HepG2 (cell line): ENCODE measurements at places on chromosomes 1 and 21.

DNA sequence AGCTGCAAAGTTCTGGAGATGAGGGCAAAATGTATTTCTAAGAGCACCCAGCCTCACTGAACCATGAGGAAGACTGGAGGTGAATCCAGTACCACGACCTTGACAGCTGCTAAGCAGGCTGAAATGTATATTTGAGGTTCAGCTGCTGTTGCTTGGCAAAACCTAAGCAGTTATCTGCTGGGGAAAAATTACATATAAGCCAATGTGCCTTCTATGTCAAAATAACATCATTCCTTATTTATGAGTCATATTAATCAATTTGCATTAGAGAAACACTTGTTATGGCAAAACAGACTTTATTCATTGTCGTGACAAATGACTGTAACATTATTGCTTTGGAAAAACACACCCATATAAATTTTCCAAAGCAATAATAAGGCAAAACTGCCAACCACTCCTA lies 560.5 kb upstream of the NR5A2 start:
- DNase-seq = no peak

DNA sequence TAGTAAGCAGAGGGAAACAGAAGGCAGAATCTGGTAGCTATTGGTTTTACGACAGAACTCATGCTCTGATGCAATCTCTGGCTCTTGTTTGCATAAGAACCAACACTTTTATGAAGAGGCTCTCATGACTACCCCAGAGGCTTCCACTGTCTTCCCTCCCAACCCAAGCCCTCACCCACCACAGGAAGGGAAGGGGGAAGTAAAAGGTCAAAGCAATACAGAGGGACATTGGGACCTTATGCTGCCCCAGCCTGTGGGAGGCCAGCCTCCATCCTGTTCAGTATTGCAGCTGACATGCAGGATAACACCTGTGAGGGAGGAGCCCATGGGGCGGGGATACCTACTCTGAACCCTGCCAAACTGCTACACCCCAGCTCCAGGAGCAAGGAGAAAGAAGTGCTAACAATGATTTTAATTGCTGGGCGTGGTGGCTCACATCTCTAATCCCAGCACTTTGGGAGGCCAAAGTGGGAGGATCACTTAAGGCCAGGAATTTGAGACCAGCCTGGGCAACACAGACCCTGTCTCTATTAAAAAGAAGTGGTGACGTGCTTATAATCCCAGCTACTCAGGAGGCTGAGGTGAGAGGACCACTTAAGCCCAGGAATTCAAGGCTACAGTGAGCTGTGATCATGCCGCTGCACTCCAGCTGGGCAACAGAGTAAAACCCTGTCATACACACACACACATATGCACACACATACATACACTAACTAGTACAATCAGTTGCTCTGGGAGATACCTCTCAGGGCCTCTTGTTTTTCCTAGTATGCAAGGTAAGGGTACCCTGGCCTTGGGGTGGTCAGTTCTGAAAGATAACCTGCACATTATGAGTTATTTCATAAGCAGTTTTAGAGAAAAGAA lies 9.5 kb downstream of the MR1 start:
- peak; percentile 74 for DNase-seq

DNA sequence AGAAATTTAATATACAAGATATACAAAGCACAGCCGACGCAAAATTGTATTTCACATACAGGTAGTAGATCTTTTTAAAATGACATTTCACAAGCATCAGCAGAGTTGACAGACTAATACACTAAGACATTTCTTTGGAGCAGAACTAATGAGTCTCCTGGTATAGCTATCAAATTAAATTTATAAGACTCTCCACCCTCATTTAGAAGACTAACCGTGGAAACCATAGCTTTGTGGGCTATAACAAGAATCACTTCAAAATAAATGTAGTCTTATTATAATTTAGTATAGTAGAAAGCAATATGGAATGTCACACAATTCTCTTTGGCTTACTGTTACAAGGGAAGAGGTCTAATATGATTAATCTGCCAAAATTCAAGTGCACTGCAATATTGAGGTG lies 204.9 kb downstream of the VAV3 start:
- DNase-seq = no peak

GRCh38 chr1:85229574-85230097 lies 28.8 kb upstream of the SYDE2 start:
- DNase-seq = peak; percentile 50

- DNase-seq = no peak
These were observed 33.7 kb downstream of the KCND3 start for GRCh38 chr1:111955755-111956154.

- no peak for DNase-seq
These were observed 75.8 kb downstream of the ST3GAL3 start for GRCh38 chr1:43783096-43783670.

DNA sequence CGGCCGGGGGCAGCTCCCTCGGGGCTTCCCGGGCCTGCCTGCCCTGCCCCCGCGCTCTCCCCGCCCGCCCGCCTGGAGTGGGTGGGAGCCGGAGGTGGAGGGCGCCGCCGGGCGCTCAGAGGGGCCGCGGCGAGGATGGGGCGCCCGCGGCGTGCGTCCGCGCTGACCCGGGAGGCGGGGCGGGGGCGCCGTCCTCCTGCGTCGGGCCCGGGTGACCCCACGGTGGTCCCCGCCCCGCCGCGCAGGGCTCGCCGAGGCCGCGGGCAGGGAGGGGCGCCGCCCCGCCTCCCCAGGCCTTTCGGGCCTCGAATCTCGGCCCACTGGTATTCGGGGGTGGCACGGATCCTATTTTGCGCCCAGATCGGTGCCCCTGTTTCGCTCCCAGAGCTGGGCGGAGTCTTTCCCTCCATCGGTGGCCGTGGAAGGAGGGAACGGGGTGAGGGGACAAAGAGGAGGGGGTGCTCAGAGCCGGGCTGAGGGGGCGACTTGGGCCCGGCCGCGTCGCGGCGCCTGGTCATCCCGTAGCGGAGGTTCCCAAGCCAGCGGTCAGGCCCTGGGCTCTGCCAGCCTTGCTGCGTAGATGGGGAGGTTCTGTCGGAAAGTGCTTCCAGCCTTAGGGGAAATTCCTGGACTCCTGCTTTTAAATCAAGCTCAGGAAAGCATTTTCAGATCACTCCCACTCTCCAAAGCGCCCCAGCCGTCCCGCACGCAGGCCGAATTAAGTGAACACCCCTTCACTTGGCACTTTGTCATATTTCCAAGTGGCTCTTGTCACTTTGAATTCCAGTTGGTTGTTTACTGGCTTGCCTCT lies 545 bp downstream of the PATJ start:
- peak; percentile 12 for DNase-seq

GRCh38 chr1:111967886-111968285 lies 21.6 kb downstream of the KCND3 start:
- DNase-seq = no peak

DNA sequence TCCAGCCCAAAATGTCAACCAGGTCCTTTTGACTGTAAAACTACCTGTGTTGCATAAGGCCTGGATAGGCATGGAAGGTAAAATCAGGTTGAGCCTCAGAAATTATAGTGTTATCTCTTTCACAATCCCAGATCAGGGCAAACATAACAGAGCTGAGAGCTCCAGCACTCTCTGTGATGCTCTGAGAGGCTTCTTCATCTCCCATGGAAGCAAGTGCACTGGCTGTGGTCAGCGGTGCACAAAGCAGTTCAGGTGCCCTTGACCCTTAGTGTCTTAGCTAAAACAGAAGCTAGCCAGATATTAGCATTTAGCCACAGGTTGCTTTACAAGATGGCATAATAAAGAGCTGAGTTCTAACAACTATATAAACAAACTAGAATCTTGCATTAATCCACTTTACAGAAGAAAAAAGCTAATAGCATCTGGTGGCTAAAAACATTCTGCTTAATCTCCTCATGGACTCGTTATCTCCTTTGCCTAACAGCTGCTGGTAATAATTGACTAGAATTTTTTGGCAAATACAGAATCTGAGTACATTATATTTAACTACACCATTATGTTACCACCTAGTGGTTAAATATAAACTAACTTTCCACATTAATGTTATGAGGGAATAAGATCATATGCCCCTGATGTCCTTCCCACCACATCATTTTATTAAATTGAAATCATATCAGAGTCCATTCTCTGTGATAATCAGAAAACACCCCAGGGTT lies 25.6 kb upstream of the POGK start:
- DNase-seq = no peak

- DNase-seq = no peak
These were observed 15.1 kb downstream of the FAAP20 start for GRCh38 chr1:2179283-2180013.

DNA sequence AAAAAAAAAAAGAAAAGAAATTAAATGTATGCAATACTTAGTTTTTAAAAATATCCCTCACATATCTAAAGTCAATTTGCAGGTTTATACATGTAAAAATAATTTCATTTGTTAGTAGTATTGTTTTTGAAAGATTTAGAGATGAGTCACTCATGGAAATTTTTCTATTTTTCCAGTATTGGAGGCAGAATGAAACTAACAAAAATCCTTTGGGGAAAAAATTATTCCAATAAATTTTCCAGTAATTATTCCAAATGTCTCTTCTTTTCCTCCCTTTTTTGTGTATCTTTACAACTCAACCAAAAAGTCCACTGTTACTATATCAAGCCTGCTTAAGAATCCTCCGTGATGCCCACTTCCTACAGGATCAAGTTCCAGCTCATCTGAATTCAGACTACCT lies 29.9 kb downstream of the MPZL1 start:
- DNase-seq = no peak

- no peak for DNase-seq
These were observed 2.0 kb downstream of the MEF2D start for GRCh38 chr1:156498432-156499193.

- DNase-seq = no peak
These were observed 8.6 kb downstream of the AIM2 start for GRCh38 chr1:159067699-159068621.

- DNase-seq = no peak
These were observed 250.0 kb downstream of the GRIK3 start for GRCh38 chr1:36784147-36784859.

GRCh38 chr1:3641816-3642215 lies 8.1 kb downstream of the WRAP73 start:
- no peak for DNase-seq

GRCh38 chr21:16873176-16873575 lies 639.7 kb upstream of the CXADR start:
- DNase-seq = no peak

DNA sequence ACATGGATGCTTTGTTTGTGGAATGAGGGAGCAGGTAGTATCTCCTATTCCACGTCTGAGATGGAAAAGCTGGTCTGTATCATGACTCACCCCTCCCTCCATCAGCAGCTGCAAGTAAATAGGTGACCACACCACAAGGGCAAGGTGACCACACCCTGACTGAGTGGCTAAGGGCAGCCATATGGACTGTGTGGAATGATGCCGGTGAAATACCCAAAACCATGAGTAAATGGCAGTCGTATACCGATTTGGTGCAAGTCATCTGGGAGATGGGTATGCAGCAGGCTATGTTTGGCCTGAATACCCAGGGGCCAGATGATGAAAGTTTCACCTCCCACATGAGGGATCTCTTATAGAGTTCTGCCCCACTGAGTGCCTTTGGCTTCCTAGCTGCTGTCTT lies 15.8 kb upstream of the UBE2U start:
- DNase-seq = no peak

DNA sequence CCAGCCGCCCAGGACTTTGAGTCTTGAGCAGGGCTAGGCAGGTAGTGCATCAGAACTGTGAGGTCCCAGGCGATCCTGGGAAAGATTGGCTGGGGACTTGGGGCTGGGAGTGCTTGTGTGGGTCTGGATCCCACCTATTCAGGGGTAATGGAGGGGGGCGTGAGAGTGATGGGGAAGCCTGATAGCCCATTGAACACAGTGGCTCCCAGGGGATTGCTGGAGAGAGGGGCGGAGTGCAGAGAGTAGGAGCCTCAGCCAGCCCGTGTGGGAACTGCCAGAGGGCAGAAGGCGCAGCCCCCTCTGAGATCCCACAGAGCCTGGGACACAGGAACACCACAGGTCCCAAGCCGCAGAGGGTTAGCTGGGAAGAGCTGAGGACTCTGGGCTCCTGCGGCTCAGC lies 19.3 kb upstream of the PDZK1IP1 start:
- no peak for DNase-seq

- DNase-seq = no peak
These were observed 76.8 kb downstream of the KCNJ15 start for GRCh38 chr21:38333301-38334272.

- DNase-seq = no peak
These were observed 108.3 kb downstream of the PTPRC start for GRCh38 chr1:198747127-198747526.

GRCh38 chr1:30472009-30472408 lies 251.4 kb downstream of the MATN1 start:
- no peak for DNase-seq

DNA sequence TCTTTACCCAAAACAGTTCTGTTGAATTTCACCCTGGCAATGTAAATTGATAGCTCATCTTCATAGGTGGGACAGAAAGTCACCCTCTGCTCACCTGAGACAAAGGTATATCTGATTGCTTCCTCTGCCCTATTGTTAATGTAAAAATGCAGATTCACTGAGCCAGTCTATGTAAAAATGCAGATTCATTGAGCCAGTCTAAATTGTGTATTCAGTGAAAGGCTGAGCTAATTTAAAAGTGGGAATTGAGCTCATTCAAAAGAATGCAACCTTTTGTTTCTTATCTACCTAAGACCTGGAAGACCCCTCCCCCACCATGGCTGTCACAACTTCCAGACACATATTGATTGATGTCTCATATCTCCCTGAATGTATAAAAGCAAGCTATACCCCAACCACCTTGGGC lies 4.8 kb upstream of the MYSM1 start:
- DNase-seq = peak; percentile 39

DNA sequence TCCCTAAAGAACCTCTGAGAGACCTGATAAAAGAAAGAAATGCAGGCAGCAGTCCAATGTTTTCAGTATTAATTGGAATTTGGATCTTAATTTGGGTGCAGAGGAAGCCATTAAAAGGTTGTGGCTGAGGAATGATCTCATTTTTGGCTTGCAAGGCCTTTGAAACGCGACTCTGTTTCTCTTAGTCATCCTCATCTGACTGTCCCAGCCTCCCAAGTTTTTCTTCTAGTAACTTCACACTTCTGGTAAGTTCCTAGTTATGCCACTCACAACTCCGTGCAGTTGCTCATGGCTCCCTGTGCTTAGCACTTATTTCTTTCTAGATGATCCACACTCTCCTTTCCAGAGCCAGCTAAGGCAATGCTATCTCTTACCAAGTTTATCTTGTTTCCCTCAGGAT lies 147.4 kb upstream of the USP24 start:
- DNase-seq = no peak

GRCh38 chr1:189513091-189513490 lies 964.6 kb downstream of the BRINP3 start:
- DNase-seq = peak; percentile 50

DNA sequence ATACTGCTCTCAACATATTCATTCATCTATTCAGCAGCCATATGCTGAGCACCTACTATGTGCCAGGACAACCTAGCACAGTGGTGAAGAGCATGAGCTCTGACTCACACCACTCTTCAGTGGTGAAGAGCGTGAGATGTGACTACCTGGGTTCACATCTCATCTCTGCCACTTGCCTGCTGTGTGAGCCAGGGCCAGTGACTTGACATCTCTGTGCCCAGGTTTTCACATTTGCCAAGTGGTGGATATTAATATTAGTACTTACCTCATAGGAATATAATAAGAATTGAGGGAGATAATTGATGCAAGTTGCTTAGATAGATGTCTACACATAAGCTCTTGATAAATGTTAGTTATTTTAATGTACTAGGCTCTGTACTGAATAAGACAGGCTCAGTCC lies 488.9 kb downstream of the PTPRU start:
- no peak for DNase-seq

GRCh38 chr21:25298512-25299491 lies 308.5 kb downstream of the MRPL39 start:
- no peak for DNase-seq
